ENCODE measurements at places on chromosomes 2 and 18. TPM values are rescaled to one million over a fixed set of nuclear protein-coding genes. Genes with fewer than 3 reads are reported as not detected.

GRCh38 chr2:151905963-151906632 lies 77.9 kb upstream of the ARL5A start:
- no peak for DNase-seq
- no peaks in the 10 kb centered on the region for H3K36me3 ChIP-seq
- no peak overlapping the region for H3K27ac ChIP-seq
- H3K27me3 ChIP-seq: no peaks in the 10 kb centered on the region
- peaks cover 58% of the 10 kb centered on the region for H3K4me1 ChIP-seq

DNA sequence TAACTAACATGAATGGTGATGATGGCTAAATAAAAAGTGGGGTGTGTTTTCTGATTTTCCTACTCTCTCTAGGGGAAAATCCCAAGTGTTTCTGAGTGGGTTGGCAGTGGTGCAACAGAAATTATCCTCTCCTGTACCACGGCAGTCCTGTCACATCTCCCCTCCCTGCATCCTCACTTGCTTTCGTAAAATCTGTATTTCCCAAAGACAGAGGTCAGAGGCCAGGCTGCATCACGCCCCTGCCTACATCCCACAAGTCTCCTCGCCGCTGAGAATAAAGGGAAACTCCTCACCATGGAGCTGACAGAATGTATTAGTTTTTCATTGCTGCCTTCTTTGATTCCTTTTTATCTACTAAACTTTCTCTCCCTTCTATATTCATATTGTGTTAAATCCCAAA lies 13.1 kb downstream of the FBLN7 start:
- H3K36me3 ChIP-seq: no peaks in the 10 kb centered on the region
- peaks cover 8% of the 10 kb centered on the region for H3K4me1 ChIP-seq
- H3K27me3 ChIP-seq: no peaks in the 10 kb centered on the region

GRCh38 chr2:227035711-227036367 lies 128.2 kb downstream of the COL4A4 start:
- H3K36me3 ChIP-seq: no peaks in the 10 kb centered on the region
- H3K4me3 ChIP-seq: no peak overlapping the region
- no peak for DNase-seq
- no peaks in the 10 kb centered on the region for H3K27me3 ChIP-seq
- no peaks in the 10 kb centered on the region for H3K4me1 ChIP-seq

TTC27 gene
- polyA plus RNA-seq: 4.0 TPM

DNA sequence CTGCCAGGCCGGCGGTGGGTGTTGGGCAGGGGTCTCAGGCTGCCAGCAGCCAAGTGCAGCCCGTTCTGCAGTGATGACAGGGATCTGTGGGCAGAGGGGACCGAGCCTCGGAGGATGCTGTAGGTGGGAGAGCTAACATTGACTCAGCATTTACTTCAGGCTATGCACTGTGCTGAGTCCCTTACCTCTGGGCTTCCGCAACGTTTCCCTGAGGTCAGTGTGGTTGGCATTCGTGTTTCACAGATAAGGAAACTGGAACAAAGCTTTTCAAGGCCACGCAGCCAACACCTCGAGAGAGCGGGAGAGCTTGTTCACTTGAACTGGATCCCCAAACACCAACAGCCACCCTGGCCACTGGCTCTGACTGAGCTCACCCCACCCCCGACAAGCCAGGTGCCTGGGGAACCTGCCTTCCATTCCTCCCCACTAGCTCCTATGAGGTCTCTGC lies 839 bp upstream of the GPR148 start:
- peak overlapping the region; percentile 77 for H3K4me3 ChIP-seq
- H3K27me3 ChIP-seq: peaks cover 4% of the 10 kb centered on the region
- H3K27ac ChIP-seq: no peak overlapping the region
- DNase-seq: peak; percentile 9
- H3K36me3 ChIP-seq: no peaks in the 10 kb centered on the region
- H3K4me1 ChIP-seq: peaks cover 18% of the 10 kb centered on the region

- H3K27ac ChIP-seq: no peak overlapping the region
- no peaks in the 10 kb centered on the region for H3K4me1 ChIP-seq
- H3K4me3 ChIP-seq: no peak overlapping the region
- no peaks in the 10 kb centered on the region for H3K36me3 ChIP-seq
- no peaks in the 10 kb centered on the region for H3K27me3 ChIP-seq
These were observed 32.3 kb downstream of the CXCR4 start for GRCh38 chr2:136085453-136086209.

DNA sequence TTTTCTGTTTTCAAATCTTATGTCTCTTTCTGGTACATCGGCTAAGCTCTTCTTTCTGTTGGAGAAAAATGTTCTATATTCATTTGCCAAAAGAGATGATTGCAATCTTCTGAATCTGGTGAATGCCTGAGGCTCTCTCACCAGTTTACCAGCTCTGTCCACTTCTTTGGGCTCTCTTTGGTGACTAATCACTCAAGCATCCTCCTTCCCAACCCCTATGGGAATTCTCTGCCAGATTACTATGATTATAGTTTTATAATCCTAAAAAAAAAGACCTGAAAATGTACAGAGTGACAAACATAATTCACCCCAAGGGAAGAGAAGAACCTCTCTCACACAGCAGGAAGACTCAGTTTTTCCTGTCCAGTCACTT lies 187.3 kb downstream of the CAMKMT start:
- no peaks in the 10 kb centered on the region for H3K27me3 ChIP-seq
- DNase-seq: no peak
- H3K36me3 ChIP-seq: no peaks in the 10 kb centered on the region

COL3A1 gene
- not detected for polyA plus RNA-seq

RGPD3 gene
- polyA plus RNA-seq: not detected

GRCh38 chr18:22871809-22872525 lies 61.2 kb upstream of the RBBP8 start:
- peaks cover 4% of the 10 kb centered on the region for H3K4me1 ChIP-seq
- H3K4me3 ChIP-seq: no peak overlapping the region
- DNase-seq: no peak
- H3K27ac ChIP-seq: no peak overlapping the region

CREG2 gene
- polyA plus RNA-seq: not detected
